Heart right ventricle (tissue), 16 donors: ENCODE measurements at places on chromosomes 3 and 15. TPM values are rescaled to one million over a fixed set of nuclear protein-coding genes. Genes with fewer than 3 reads are reported as not detected.

Gene SV2B
- polyA plus RNA-seq = 0.35 TPM

Gene LEKR1
- 0.37 TPM for polyA plus RNA-seq

Gene CFAP92
- 0.44 TPM for polyA plus RNA-seq

Gene HDC
- 0.22 TPM for polyA plus RNA-seq

Gene MYRIP
- polyA plus RNA-seq = 0.52 TPM

Gene DUOX2
- 0.03 TPM for polyA plus RNA-seq

Gene AADACL2
- not detected for polyA plus RNA-seq

Gene FYCO1
- polyA plus RNA-seq = 8.8 TPM

Gene PP2D1
- polyA plus RNA-seq = not detected

Gene COL6A6
- 1.1 TPM for polyA plus RNA-seq

Gene TTC21A
- polyA plus RNA-seq = 0.80 TPM

Gene LMAN1L
- polyA plus RNA-seq = 0.03 TPM

Gene ZPLD1
- polyA plus RNA-seq = 0.04 TPM

Gene ADGRG7
- polyA plus RNA-seq = not detected

Gene CADM2
- 0.44 TPM for polyA plus RNA-seq

Gene FEZF2
- not detected for polyA plus RNA-seq

Gene CPNE4
- 17.7 TPM for polyA plus RNA-seq

Gene FHIT
- 4.7 TPM for polyA plus RNA-seq

Gene MUSTN1
- 182 TPM for polyA plus RNA-seq

Gene GPR87
- polyA plus RNA-seq = not detected

Gene CHST13
- polyA plus RNA-seq = 0.12 TPM
